ENCODE measurements at places on chromosomes 7 and 10.

- DNase-seq, result peak; percentile 63
These were observed 93.1 kb downstream of the GLI3 start for GRCh38 chr7:42143711-42144600.

GRCh38 chr10:119575506-119575905, 21.3 kb downstream of the TIAL1 start:
- DNase-seq, result peak; percentile 76

GRCh38 chr10:79393221-79393923, 46.1 kb downstream of the PPIF start:
- DNase-seq, result no peak

GRCh38 chr10:74967911-74968666, 141.7 kb downstream of the KAT6B start:
- peak; percentile 5 for DNase-seq

DNA sequence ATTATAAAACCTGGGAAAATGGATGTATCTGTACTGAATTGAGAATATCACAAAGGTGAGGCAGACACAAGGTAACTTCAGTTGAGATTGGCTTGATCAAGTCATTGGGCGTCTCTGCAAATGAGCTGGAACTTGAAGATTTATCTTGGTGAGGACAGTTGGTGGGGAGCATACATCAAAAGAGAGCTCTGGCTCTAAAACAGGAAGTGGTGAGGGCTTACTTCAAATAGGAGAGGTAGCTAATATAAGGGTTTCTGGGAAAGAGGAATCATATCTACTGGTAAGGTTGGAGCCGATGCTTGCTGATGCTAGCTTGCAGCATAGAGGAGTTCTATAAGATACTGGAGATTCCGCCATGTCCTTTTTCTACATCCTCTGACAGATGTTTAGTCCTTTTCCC, 39.9 kb upstream of the FGL2 start:
- no peak for DNase-seq

DNA sequence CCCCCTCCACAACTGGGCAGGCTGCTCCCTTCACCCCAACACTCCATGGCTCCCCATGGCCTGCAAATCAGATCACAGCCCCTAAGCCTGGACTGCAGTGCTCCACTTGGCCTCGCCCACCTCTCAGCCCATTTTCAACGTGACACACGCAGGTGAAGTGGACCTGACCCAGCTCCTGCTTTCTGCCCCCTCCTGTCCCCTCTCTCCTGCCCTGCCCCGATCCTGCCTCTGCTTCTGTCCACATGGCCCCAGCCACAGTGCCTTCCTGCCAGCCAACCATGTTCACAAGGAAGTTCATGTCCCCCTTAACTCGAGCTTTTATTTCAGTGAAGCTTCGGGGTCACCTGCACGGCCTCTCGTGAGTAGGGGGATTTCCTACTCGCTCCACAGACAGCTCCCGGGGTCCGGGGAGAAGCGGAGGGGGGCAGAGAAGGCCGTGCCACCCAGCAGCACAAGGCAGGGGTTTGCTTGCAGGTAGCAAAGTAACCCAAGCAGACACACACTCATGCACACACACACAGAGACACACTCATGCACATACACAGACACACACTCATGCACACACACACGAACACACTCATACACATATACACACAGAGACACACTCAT, 537.5 kb downstream of the DNAJB6 start:
- no peak for DNase-seq

- no peak for DNase-seq
These were observed 112.9 kb upstream of the JAZF1 start for GRCh38 chr7:28293527-28293835.

- DNase-seq, result peak; percentile 69
These were observed 25.4 kb upstream of the EXOC6 start for GRCh38 chr10:92822964-92823363.
